ENCODE measurements at places on chromosomes 11 and 22. TPM values are rescaled to one million over a fixed set of nuclear protein-coding genes. Genes with fewer than 3 reads are reported as not detected.

Gene SPCS2
- total RNA-seq = 226 TPM

Gene WT1
- 4.8 TPM for total RNA-seq

Gene ZDHHC5
- total RNA-seq = 69.5 TPM

Gene GAL3ST1
- total RNA-seq = 11.6 TPM

Gene TPBGL
- 0.09 TPM for total RNA-seq

Gene NLRP6
- total RNA-seq = not detected

Gene IGSF22
- not detected for total RNA-seq

Measured in A549 treated with Hydrocortisone at 1 μM for 4 hours (cell line).